ENCODE measurements at places on chromosomes 2 and 18.

DNA sequence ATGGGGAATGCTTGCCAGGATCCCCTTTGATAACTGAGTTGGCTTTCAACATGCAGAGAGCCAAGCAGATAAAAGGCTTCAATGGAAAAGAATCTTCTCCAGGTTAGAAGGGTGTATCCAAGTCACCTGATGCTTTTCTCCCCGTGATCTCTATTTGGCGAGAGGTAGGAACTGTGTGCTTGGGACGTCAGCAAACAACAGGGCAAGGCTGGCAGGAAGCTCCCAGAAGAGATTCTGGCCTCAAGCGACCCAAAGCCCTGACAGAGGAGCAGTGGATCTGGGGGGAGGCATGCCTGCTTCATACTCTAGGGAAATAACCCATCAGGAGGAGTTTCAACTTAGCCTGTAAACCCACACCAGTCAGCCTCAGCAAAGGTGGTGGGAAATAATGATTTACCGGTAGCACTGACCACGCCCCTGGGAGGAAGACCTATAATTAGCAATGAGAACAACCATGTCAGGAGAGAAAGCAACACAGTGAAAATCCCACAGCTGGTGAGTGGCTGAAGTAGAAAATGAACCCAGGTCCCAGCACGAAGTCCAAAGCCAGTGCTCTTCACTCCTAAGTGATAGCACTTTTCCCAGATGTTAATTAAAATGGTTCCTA, 76.3 kb upstream of the SEC11C start:
- no peak for DNase-seq

GRCh38 chr2:62803961-62804360, 98.4 kb downstream of the EHBP1 start:
- DNase-seq = no peak

DNA sequence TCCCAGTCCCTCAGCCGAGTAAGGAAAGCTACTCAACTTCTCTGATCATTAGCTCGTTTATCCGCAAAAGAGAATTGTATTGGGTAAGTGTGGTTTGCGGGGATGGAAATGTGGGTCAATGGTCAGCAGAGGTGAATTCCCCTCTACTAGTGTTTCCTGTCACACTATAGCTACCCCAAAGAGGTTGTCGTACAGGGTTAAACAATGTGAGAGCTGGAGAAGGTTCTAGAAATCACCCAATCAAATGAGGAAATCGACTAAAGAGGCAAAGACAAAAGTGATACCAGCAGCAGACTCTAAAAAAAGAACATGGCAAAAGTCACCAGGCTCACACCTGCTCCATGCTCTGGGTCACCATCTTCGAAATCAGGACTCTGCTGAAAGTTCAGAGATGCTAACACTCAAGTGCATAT, 144.7 kb upstream of the ITGA4 start:
- no peak for DNase-seq

- DNase-seq = no peak
These were observed 2.3 kb upstream of the TFCP2L1 start for GRCh38 chr2:121287146-121287798.

DNA sequence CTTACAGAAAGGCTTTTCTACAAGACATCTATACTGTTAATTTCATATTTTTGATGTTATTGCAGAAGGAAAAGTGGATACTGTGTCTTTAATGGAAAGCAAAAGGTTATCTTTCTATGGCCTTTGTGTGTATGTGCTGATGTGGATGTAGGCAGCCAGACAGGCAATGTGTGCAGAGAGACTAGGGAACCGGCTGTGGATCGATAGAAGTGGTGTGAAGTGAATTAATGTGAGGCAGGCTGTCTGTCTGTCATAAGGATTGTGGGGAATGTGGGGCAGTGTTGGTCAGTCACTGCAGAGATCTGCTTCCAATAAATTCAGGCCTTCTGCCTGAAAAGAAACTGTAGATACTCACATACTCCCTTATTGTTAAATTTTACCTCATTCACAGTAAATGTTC, 156.7 kb downstream of the WDR7 start:
- no peak for DNase-seq

- no peak for DNase-seq
These were observed 32.8 kb upstream of the B3GNT7 start for GRCh38 chr2:231362555-231363184.

GRCh38 chr2:143398781-143399180, 269.6 kb downstream of the ARHGAP15 start:
- DNase-seq = no peak

DNA sequence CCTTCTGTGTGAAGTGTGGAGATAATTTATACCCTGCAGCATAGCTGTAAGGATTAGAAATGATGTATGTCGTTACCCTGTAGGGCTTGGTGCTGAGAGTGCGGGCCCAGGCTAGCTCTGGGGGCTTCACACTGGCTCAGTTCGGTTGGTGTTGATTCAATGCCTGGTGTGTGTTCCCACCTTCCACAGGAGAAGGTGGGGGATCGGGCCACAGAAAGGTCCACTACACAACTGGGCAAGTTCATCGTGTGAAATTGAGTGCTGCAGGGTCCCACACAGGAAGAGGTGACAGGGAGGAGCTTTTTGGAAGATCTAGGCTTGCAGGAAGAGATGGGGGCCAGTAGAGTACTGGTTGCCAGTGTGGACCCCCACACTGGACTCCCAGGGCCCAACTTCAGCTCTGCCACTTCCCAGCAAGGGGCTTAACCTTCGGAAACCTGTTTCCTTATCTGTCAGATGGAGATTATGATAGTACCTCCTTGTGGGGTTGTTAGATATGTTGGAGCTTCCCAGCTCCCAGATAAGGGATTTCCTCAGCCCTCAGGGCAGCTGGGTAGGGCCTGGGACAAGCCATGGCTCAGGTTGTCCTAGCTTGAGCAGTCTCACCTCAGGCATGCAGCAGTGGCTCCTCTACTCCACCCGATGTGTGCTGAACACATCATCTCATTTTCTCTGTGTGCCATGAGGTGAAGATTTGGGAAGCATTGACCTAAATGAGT, 71.5 kb downstream of the TMEM247 start:
- no peak for DNase-seq
